Activated CD8-positive, alpha-beta memory T cell treated with anti-CD3 and anti-CD28 coated beads for 48 hours (primary cell): ENCODE measurements at places on chromosomes 1 and 21.

DNA sequence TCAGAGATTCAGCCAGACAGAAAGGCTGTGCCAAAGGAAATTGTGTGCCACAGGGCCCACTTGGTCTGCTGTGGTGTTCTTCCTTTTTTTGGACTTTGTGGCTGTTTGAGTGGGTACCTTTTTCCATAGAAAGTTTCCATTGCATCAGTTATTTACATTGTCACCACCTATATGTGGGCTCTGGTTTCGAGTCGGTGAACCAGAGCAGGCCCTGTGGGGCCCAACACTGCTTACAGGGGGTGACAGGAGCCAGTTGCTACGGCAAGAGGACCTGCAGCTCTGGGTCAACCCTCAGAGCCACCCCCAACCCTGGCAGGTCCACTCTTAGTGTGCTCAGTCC lies 157.0 kb upstream of the EDN2 start:
- DNase-seq = no peak

DNA sequence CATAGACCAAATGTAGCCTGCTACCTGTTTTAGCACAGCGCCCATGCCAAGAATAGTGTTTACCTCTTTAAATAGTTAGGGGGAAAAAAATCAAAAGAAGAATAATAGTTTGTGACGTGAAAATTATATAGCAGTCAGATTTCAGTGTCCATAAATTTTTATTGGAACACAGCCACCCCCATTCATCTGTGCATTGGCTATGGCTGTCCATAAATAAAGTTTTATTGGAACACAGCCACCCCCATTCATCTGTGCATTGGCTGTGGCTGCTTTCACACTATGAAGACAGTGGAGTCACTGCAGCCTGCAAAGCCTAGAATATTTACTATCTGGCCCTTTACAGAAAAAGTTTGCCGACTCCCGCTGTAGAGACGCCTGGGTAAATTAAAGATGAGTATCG lies 20.9 kb downstream of the EPHX1 start:
- DNase-seq = no peak

DNA sequence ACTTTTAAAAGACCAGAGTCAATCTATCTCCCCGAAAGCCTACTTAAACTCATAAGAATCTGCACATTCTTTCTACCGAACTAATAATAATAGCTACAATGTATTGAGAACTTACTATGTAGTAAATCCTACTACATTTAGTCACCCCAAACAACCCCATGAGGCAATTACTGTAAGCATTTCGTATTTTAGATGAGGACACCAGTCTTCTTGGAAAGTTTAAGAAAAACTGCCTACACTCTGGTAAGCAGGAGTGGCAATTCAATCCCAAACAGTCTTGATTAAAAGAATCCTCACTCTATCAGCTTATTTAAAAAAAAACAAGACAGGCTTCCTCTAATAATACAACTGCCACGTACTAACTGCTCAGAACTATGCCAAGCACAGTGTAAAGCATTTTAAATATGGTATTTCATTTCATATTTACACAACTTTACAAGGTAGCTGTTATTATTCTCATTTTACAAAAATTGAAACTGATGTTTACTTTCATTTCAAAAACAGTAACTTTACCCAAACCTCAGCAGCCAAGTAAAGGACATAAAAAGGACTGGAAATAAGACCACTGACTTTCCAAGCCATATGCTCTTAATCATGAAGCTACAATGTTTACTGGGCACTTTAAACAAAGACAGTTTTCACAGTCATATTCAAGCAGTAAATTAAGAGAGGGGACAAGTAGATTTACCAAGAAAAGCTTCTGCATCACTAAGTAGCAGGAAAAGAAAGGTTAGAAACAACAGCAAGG lies 13.9 kb downstream of the ARID4B start:
- DNase-seq = no peak

- DNase-seq = no peak
Measured at GRCh38 chr1:1176931-1177330, 3.3 kb downstream of the TTLL10 start.
